ENCODE measurements at places on chromosomes 6 and 20. TPM values are rescaled to one million over a fixed set of nuclear protein-coding genes. Genes with fewer than 3 reads are reported as not detected.

- DNase-seq: no peak
Observed at GRCh38 chr6:38391626-38392579, 247.8 kb downstream of the BTBD9 start.

The MRS2 gene
- total RNA-seq: 15.1 TPM

- DNase-seq: no peak
Observed at GRCh38 chr6:111993342-111993741, 60.6 kb upstream of the CCN6 start.

- no peak for DNase-seq
Observed at GRCh38 chr6:106509420-106510089, 119.7 kb downstream of the RTN4IP1 start.

DNA sequence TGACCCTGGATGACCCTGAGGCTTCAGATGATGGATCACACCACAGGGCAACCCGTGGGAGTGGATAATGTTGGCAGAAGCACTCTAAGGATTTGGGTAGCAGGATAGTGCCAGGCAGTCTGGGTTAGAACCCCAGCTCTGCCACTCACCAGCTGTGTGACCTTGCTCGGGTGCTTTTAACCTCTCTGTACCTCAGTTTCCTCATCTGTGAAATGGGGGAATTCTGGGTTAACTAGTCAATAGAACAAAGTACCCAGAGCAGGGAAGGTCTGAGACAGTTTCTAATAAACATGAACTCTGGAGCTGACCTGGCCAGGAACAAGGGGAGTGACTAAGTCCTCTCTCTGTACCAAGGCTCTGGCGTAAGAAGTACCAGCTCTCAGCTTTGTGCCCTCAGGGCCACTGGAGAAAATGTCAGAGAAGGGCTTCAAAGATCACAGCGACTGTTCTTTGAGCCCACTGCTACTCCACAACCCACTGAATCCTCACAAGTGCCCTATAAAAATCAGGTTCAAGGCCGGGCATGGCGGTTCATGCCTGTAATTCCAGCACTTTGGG is 14.7 kb upstream of the NOL4L start:
- no peak for DNase-seq

GRCh38 chr6:24740861-24741260 is 21.9 kb upstream of the C6orf62 start:
- no peak for DNase-seq

- peak; percentile 62 for DNase-seq
Observed at GRCh38 chr6:42075159-42075838, 25.0 kb downstream of the TAF8 start.

The ZBTB22 gene
- total RNA-seq: 18.2 TPM

DNA sequence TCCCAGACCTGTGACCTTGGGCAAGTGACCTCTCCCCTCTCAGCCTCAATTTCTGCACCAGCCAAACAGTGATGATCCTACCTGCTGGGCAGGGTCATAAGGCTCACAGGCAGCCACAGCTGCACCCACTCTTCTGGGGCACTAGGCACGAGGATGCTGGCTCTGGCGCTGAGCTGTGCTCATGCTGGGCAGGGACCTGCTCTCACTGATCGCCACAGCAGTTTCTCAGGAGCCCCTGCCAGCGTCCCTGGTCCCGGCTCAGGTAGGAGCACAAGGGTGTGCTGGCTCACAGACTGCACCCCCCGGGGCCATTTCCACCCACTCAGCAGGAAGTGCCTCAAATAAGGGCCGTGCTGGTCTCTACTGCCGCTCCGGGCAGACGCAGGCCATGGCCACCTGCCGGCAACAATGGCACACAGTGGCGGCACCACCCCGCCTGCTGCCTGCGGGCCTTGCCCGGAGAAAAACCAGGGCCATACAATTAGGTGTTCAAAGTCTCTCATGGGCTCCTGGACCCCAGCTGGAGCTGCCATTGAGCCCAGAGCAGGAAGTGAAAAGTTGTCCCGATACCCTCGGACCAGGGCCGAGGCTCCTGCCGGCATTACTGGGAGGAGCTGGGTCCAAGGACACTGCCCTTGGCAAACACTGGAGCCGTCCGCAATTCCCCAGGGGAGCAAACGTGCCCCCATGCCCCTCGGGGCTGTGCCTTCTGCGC is 4.6 kb upstream of the CABLES2 start:
- DNase-seq: no peak

The THBD gene
- not detected for total RNA-seq

GRCh38 chr6:155246825-155247224 is 17.0 kb upstream of the CLDN20 start:
- DNase-seq: no peak
